Activated CD4-positive, alpha-beta T cell treated with anti-CD3 and anti-CD28 coated beads, Interleukin-2, amount 50 U/mL, for 24 hours (primary cell): ENCODE measurements at places on chromosomes 3 and 15.

GRCh38 chr3:129606636-129607390 is at the start of gene PLXND1:
Gene PLXND1, minus strand, starts transcription at chr3:129606676. Its CDS starts 37 bp downstream, at chr3:129606639.
- DNase-seq, result no peak

GRCh38 chr3:150365132-150365604 is 42.9 kb upstream of the TSC22D2 start:
- DNase-seq, result no peak

- DNase-seq, result no peak
Measured at GRCh38 chr3:173586166-173586565, 188.6 kb downstream of the NLGN1 start.

DNA sequence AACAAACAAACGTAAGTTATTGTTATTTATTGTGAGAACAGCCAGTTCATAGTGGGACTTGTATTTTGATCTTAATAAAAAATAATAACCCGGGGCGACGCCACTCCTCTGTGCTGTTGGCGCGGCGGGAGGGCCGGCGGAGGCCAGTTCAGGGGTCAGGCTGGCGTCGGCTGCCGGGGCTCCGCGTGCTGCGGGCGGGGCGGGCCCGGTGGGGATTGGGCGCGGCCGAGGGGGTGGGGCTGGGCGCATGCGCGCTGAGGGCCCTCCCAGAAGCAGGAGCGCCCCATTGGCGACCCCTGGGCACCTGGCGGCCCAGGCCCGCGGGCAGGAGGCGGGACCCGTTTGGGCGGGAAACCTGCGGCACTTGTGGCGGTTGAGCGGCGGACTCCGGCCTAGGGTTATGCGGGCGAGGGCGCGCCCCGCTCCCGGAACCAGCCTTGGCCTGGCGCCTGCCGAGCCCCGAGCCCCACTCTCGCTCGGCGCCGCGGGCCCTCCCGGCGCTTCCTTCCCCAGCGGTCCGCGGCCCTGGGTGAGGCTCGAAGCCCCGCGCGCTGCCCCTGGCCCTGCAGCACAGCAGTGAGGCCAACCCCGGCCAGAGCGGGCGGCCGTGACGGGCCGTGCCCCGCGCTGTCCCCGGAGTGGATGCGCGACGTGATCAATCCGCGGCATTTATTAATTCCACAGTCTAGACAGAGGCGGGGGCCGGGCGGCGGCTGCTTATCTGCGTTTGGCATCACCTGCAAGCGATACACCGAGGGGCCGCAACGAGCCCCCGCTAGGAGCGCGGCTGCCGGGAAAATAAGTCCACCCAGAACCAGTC is 6.0 kb downstream of the ISL2 start:
- no peak for DNase-seq

GRCh38 chr3:4838621-4839022 is 140.6 kb upstream of the BHLHE40 start:
- no peak for DNase-seq

DNA sequence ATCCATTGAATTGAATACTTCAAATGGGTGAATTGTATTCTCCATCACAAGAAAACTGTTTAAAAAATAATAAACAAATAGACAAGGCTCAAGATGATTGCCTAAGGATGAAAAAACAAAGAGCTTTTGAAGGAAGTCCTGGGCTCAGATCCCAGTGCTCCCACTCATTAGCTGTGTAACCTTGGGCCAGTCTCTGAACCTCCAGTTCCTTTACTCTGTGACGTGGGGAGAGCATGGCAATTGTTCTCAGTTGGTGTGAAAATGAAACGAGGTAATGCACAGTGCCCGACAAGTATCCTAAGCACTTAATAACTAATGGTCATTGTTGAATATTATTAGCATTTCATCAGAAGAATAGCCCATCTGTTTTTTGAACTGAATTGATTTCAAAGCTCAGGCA is 40.7 kb downstream of the TNIK start:
- DNase-seq, result no peak

- DNase-seq, result no peak
Measured at GRCh38 chr3:84825817-84826216, 133.0 kb upstream of the CADM2 start.

GRCh38 chr15:70210076-70210475 is 112.4 kb upstream of the TLE3 start:
- DNase-seq, result no peak

DNA sequence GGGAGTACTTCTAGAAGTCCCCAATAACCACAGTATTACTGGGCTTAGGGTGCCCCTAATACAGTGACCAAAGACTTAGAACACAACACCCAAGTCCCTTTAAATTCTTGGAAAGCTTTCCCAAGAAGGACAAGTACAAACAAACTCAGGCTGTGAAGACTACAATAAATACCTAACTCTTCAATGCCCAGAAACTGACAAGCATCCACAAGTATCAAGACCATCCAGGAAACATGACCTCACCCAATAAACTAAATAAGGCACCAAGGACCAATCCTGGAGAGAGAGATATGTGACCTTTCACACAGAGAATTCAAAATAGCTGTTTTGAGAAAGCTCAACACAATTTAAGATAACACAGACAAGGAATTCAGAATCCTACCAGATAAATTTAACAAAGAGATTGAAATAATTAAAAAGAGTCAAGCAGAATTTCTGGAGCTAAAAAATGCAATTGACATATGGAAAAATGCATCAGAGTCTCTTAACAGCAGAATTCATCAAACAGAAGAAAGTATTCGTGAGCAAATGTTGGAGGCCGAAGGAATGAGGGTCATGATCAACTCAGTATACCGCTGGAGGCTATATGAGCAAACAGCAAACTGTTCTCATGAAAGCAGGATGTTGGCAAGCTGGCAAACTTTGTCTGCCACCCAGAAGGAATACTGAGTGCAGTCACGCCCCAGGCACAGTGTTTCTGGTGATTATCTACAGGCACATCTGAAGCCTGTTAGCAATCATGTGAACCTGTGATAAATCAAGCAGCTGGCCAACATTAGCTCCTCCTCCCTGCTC is 87.0 kb upstream of the NECTIN3 start:
- DNase-seq, result no peak

- no peak for DNase-seq
Measured at GRCh38 chr3:52346623-52347530, 30.8 kb downstream of the DNAH1 start.

DNA sequence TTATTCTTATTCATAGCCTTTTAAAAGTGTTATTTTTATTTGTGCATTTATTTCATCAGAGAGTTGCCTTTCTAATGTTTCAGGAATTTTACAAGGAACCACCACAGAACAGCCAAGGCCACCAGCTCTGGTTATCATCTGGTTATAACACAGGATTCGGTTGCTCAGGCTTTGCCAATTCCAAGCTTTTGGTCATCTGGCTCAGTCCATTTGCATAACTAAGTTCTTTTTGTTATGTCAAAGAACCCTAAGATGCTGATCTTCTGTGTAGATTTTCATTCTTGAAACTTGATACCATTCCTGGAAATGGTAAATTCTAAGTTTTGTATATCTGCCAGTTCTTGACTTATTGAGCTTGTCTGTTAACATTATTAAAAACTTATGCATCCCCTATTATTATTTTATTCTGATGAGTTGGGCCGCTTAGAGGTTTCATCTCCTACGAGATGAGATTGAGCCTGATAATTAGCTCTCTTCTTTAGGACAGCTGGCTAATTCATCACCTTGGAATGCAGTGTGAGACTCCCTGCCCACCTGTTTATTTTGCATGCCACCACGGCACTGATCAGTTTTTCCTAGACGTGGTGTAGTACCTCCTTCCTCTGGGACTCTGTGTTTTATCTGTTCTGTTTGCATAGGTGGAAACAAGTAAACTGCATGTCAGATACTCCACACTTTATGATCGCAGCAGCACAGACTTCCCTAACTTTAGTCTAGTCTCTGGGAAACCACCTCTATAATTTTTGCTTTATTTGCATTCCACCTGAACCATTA is 264.8 kb downstream of the SLCO3A1 start:
- DNase-seq, result no peak

- no peak for DNase-seq
Measured at GRCh38 chr3:123694366-123695087, 109.7 kb upstream of the HACD2 start.

DNA sequence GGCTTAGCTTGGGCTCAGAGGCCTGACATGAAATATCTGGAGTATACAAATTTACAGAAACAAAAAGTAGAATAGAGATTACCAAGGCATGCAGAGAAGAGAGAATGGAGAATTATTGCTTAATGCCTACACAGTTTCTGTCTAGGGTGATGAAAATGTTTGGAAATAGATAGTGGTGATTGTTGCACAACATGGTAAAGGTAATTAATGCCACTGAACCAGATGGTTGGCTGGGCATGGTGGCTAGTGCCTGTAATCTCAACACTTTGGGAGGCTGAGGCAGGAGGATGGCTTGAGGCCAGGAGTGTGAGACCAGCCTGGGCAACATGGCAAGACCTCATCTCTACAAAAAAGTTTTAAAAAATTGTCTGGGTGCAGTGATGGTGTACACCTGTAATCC is 46.6 kb upstream of the OSBPL11 start:
- DNase-seq, result no peak

- no peak for DNase-seq
Measured at GRCh38 chr3:193270451-193270850, 29.4 kb downstream of the PLAAT1 start.

DNA sequence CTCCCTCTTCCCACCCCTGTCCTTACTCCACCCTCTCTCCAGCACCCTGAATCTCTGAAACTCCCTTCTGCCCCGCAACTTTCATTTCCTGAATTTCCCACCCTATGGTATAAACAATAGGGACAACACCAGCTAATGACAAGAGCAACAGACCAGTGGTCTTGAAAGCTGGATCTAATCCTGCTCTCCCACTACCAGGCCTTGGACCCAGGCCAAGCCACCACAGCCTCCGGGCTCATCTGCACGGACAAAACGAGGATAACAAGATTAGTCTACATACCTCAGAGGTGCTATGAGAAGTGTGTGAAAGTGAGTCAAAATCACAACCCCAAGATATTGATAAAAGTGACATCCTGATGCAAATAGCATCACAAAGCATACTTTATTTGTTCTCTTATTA is 128.6 kb downstream of the ERC2 start:
- DNase-seq, result no peak

GRCh38 chr3:115623044-115623868 is at the start of gene GAP43:
Gene GAP43, plus strand, starts transcription at chr3:115623510. Its CDS starts 180 bp downstream, at chr3:115623690.
- DNase-seq, result no peak

DNA sequence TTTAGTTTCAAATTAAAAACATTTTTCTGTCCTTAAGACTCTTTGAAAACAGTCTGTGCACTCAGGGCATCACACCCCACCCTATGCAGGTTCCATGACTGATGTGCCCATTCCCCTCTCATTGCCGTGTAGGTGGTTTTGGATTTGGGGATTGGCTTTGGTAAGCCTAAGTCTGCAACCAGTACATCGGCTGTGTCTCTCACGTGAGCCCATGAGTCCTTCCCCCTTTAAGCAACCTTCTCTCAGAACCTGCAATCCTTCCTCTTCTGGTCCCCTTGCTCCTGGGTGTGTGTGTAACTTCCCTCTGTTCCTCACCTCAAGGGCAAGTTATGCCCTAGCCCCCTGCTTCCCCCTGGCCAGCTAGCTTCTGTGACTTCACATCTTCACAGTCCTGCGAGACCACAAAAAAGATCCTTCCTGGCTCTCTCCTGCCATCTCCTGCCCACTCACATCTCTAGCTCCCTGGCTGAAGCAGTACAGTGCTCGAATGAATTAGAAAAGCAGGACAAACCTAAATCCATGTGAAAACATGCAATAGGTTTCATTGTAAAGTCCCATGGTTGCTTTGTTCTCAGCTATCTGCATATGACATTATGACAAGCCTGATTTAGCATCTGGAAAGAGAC is 126.7 kb downstream of the UACA start:
- DNase-seq, result no peak

DNA sequence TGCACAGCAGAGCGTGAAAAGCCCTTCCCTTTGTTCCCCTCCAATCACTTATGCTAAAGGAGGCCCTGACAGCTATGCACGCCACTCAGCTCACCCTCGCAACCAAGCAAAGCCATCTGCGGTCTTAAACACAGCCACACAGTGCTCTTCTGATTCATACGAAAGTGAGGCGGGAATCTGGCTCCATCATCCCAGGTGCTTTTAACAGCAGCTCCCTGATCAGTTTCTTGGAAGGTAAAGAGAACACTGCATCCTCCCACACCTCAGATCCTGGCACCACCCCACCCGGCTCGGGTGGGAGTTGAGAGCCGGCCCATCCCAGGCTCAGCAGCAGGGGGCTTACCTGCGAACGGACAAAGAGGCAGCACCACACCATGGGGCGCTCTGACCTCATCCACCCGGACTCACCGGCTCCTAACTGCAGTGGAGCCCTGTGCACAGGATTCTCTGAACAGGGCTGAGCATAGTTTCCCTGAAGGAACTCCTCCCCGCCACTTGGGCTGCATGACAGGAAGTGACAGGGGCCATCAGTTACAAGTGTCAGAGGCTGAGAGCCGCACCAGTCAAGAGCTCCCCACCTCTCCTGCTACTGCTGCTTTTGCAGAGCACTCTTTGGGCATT is 114.3 kb upstream of the ARHGEF3 start:
- DNase-seq, result peak; percentile 16

DNA sequence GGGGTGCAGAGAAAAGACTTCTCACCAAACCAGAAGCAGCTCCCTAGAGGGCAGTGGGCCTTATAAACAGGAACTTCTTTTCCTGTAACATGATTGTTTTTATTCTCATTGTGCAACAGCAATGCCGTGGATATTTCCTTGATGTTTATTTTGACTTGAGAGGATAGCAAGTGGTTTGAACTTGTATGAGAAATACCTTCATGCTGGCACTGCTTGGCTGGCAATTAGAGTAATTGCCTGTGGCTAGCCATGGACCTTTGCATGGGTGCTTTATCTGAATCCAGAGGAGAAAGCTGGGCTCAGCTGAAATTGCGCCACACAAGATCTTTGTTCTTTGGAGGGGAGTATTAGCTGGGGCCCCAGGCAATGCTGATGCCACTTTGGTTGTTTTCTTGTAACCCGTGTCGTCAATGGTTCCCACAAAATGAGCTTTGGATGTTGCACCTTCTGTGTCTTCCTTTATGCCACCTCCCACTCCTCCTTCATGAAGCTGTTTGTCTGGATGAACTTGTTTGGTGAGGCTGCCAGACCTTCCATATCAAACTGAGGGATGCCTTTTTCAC is 37.9 kb downstream of the CMTM8 start:
- no peak for DNase-seq

DNA sequence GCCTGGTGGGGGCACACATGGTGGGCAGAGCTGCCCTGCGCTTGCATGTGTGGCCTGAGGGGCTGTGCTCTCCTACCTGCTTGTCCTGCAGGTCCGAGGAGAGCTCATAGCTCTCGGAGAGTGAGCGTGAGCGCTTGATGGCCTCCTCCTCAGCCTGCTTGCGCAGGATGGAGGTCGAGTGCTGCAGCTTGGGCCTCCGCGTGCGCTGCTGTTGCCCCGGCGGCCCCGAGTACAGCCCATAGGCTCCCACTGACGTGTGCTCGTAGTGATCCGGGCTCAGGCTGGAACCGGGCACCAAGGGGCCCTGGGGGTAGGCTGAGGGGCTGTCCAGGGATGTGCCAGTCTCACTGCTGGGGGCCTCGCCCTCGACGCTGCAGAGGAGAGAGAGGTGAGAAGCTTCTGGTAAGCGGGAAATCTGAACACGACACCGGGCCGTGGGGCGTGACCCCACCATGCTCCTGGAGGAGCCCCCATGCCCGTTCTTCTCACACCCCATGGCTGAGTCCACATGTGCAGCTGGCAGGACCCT is 100.2 kb upstream of the RPL32 start:
- no peak for DNase-seq
